ENCODE measurements at places on chromosomes 7 and 10.

- no peaks in the 10 kb centered on the region for H3K4me1 ChIP-seq
- no peaks in the 10 kb centered on the region for H3K36me3 ChIP-seq
- no peaks in the 10 kb centered on the region for H3K27me3 ChIP-seq
- no peak overlapping the region for H3K4me3 ChIP-seq
- DNase-seq, result no peak
Measured at GRCh38 chr10:73364964-73365363, 6.3 kb upstream of the CFAP70 start.

GRCh38 chr7:105016068-105016708 is 2.2 kb downstream of the KMT2E start:
- H3K4me3 ChIP-seq, result peak overlapping the region; percentile 94
- no peak for DNase-seq
- peak overlapping the region; percentile 100 for H3K27ac ChIP-seq
- H3K36me3 ChIP-seq, result no peaks in the 10 kb centered on the region

GRCh38 chr7:23852135-23852534 is 142.1 kb downstream of the STK31 start:
- H3K36me3 ChIP-seq, result no peaks in the 10 kb centered on the region
- no peak for DNase-seq
- H3K4me3 ChIP-seq, result no peak overlapping the region
- no peaks in the 10 kb centered on the region for H3K4me1 ChIP-seq
- H3K27me3 ChIP-seq, result no peaks in the 10 kb centered on the region
- no peak overlapping the region for H3K27ac ChIP-seq

- no peak for DNase-seq
- no peaks in the 10 kb centered on the region for H3K27me3 ChIP-seq
- H3K36me3 ChIP-seq, result no peaks in the 10 kb centered on the region
- H3K4me3 ChIP-seq, result no peak overlapping the region
- no peaks in the 10 kb centered on the region for H3K4me1 ChIP-seq
Measured at GRCh38 chr7:36109013-36109627, 43.9 kb upstream of the EEPD1 start.

GRCh38 chr7:116777651-116778281 is 84.6 kb upstream of the CAPZA2 start:
- H3K27ac ChIP-seq, result no peak overlapping the region
- H3K4me1 ChIP-seq, result peaks cover 29% of the 10 kb centered on the region
- H3K36me3 ChIP-seq, result no peaks in the 10 kb centered on the region
- H3K4me3 ChIP-seq, result no peak overlapping the region
- H3K27me3 ChIP-seq, result no peaks in the 10 kb centered on the region

- peaks cover 28% of the 10 kb centered on the region for H3K4me1 ChIP-seq
- H3K36me3 ChIP-seq, result no peaks in the 10 kb centered on the region
- H3K4me3 ChIP-seq, result no peak overlapping the region
Measured at GRCh38 chr7:27933671-27934565, 194.0 kb downstream of the TAX1BP1 start.

DNA sequence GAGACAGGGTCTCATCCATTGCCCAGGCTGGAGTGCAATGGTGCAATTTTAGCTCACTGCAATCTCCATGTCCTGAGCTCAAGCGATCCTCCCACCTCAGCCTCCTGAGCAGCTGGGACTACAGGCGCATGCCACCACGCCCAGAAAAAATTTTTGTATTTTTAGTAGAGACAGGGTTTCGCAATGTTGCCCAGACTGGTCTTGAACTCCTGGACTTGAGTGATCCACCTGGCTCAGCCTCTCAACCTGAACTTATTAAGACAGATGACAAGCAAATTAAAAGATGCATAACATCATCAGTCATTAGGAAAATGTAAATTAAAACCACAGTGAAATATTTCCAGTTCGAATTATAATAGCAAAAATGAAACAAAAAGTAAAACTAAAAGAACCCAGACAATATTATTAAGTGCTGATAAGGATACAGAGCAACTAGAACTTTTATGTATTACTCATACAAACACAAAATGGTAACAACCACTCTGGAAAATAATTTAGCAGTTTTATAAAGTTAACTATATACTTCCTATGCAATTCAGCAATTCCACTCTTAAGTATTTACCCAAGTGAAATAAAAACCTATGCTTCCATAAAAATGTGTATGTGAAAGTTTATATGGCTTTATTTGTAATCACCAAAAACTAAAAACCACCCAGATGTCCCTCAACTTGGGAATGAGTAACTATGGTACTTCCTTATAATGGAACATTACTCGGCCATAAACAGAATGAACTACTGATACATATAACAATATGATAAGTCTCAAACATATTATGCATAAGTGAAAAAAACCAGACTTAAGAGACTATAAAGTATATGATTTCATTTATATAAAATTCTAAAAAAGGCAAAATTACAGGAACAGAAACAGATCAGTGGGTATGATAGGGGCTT is 15.3 kb downstream of the ZFAND4 start:
- H3K4me1 ChIP-seq, result no peaks in the 10 kb centered on the region
- H3K36me3 ChIP-seq, result no peaks in the 10 kb centered on the region
- H3K27me3 ChIP-seq, result no peaks in the 10 kb centered on the region
- no peak for DNase-seq

- no peaks in the 10 kb centered on the region for H3K27me3 ChIP-seq
- no peak overlapping the region for H3K4me3 ChIP-seq
- H3K4me1 ChIP-seq, result no peaks in the 10 kb centered on the region
- H3K36me3 ChIP-seq, result no peaks in the 10 kb centered on the region
- no peak overlapping the region for H3K27ac ChIP-seq
Measured at GRCh38 chr10:126640401-126640800, 30.1 kb downstream of the C10orf90 start.

DNA sequence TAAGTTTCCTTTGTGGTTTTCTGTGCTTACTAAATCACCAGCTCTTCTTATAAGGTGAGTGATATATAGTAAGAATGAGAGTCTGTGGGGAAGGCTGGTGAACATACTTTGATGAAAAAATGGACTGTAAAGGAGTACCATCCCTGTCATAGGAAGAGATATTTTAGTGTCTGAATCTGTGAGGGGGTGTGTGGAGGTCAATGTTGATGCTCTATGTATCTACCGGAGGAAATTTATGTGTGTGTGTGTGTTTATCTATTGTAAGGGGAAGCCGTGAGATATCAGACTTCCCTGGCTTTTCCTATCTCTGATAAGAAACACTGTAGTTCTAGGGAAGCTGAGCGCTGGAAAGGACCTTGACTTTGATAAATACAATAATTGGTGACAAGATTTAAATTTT is 179.0 kb downstream of the PCDH15 start:
- DNase-seq, result no peak
- no peaks in the 10 kb centered on the region for H3K36me3 ChIP-seq
- no peaks in the 10 kb centered on the region for H3K4me1 ChIP-seq
- H3K27me3 ChIP-seq, result no peaks in the 10 kb centered on the region
- no peak overlapping the region for H3K4me3 ChIP-seq
- H3K27ac ChIP-seq, result no peak overlapping the region

GRCh38 chr7:77316219-77316978 is 99.8 kb downstream of the GSAP start:
- no peaks in the 10 kb centered on the region for H3K36me3 ChIP-seq
- H3K27me3 ChIP-seq, result no peaks in the 10 kb centered on the region
- no peak overlapping the region for H3K4me3 ChIP-seq

GRCh38 chr10:26085549-26085948 is 131.0 kb upstream of the GAD2 start:
- H3K27ac ChIP-seq, result no peak overlapping the region
- H3K4me1 ChIP-seq, result no peaks in the 10 kb centered on the region
- no peaks in the 10 kb centered on the region for H3K27me3 ChIP-seq

GRCh38 chr10:132104062-132104461 is 38.3 kb downstream of the JAKMIP3 start:
- no peaks in the 10 kb centered on the region for H3K27me3 ChIP-seq
- peak; percentile 54 for DNase-seq
- H3K27ac ChIP-seq, result no peak overlapping the region

DNA sequence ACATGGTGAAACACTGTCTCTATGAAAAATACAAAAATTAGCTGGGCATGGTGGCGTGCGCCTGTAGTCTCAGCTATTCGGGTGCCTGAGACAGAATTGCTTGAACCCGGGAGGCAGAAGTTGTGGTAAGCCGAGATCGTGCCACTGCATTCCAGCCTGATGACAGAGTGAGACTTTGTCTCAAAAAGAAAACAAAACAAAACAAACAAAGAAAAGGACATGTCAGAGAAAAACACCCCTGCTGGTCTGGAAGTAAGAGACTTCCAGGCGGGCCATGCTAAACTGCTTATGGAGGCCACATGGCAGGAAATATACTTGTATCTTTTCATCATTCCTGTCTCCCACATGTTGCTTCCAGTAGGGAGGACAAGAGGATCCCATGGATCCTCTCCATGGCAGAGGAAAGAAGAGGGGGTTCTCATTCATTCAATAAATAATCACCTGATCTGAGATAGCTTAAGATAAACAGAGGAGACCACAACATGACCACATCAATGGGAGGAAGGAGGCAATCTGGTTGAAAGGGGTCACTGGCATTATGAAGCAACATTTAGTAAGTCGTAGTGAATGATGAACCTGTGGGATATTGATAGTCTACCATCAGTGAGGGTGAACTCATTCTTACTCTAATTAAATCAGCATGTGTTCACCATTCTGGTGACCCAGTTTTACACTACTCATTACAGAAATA is 60.5 kb upstream of the ZNF138 start:
- H3K4me3 ChIP-seq, result no peak overlapping the region
- no peaks in the 10 kb centered on the region for H3K27me3 ChIP-seq
- H3K4me1 ChIP-seq, result no peaks in the 10 kb centered on the region
- H3K27ac ChIP-seq, result no peak overlapping the region
- H3K36me3 ChIP-seq, result no peaks in the 10 kb centered on the region

DNA sequence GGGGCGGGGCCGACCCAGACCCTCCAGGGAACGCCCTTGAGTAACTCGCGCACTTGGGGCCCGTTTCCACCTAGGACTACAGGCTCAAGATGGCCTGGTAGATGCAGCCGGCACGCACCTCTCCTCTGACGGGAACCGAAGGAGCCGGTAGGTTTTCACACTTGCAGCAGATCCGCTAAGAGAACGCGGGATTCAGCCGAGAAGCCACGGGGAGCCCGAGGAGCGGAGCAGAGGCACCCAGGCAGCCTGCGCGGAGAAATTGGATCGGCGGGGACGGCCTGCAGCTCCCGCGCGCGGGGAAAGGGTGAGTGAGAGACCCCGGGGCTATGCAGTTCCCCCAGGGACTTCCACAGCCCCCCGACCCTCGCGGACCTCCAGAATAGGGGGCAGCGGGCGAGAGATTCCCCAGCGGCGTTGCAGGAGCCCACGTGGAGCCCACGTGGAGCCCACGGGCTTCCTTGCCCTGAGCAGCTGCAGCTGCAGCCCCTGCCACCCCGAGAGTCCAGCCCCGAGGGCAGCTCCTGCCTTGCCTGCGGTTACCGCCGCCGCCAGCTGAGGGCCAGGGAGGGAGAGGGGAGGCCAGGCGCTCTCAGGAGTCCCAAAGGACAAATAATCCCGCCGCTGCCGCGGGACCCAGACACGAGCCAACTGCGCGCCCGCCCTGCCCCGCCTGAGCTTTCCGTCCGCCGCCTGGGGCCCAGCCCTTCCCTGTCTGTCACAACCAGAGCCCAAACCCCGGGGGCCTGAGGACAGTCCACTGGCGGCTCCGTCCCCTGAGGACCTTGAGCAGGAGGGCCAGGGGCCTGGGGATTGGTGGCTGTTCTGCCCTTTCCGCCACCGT is 13.1 kb downstream of the IFT22 start:
- H3K36me3 ChIP-seq, result no peaks in the 10 kb centered on the region
- peaks cover 14% of the 10 kb centered on the region for H3K4me1 ChIP-seq
- no peak overlapping the region for H3K27ac ChIP-seq
- no peak for DNase-seq
- H3K27me3 ChIP-seq, result no peaks in the 10 kb centered on the region

GRCh38 chr7:25353196-25353595 is 124.9 kb upstream of the NPVF start:
- no peak for DNase-seq
- no peaks in the 10 kb centered on the region for H3K4me1 ChIP-seq
- no peaks in the 10 kb centered on the region for H3K27me3 ChIP-seq
- no peak overlapping the region for H3K4me3 ChIP-seq
- no peaks in the 10 kb centered on the region for H3K36me3 ChIP-seq

GRCh38 chr7:33725111-33726025 is 180.0 kb upstream of the BMPER start:
- no peak overlapping the region for H3K4me3 ChIP-seq
- H3K27me3 ChIP-seq, result no peaks in the 10 kb centered on the region
- H3K27ac ChIP-seq, result no peak overlapping the region
- DNase-seq, result no peak

- H3K27me3 ChIP-seq, result no peaks in the 10 kb centered on the region
- no peaks in the 10 kb centered on the region for H3K36me3 ChIP-seq
- no peak for DNase-seq
- peaks cover 51% of the 10 kb centered on the region for H3K4me1 ChIP-seq
- peak overlapping the region; percentile 58 for H3K27ac ChIP-seq
Measured at GRCh38 chr10:101066146-101066895, 4.5 kb downstream of the KAZALD1 start.

GRCh38 chr10:62467527-62467926 is 93.4 kb downstream of the ZNF365 start:
- no peak overlapping the region for H3K27ac ChIP-seq
- H3K4me1 ChIP-seq, result no peaks in the 10 kb centered on the region
- H3K4me3 ChIP-seq, result no peak overlapping the region
- H3K27me3 ChIP-seq, result no peaks in the 10 kb centered on the region
- no peak for DNase-seq

- no peaks in the 10 kb centered on the region for H3K36me3 ChIP-seq
- H3K4me3 ChIP-seq, result no peak overlapping the region
- no peaks in the 10 kb centered on the region for H3K27me3 ChIP-seq
- no peak for DNase-seq
Measured at GRCh38 chr7:153081496-153081895, 321.9 kb downstream of the ACTR3B start.

GRCh38 chr7:34759477-34760125 is 101.6 kb downstream of the NPSR1 start:
- no peak overlapping the region for H3K27ac ChIP-seq
- no peaks in the 10 kb centered on the region for H3K27me3 ChIP-seq
- no peaks in the 10 kb centered on the region for H3K4me1 ChIP-seq
- no peak for DNase-seq
- no peaks in the 10 kb centered on the region for H3K36me3 ChIP-seq

DNA sequence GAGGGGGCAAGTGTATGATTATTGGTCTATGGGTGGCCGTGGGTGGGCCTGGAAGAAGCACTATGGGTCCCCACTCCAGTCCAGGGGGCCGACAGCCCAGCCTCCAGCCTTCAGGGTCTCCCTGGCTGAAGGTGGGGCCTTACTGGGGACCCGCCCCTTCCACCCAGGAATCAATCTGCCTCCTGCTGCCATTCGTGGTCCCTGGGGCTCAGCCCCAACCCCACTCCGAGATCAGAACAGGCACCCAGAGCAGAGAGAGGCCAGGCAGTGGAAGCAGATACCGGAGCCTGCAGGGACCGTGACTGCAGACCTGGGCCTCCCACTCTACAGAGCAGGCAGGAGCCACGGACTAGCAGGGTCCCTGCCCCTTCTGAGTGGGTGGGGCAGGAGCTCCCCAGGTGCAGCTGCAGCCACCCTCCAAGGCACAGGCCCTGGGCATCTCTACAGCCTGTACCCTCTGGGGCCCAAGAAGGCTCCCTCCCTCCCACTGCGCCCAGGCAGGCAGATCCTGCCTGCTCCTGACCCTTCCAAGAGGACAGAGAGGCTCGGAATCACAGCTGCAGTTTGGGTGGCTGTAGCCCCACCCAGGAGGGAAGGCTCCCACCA is 13.6 kb upstream of the FOXL3 start:
- no peaks in the 10 kb centered on the region for H3K36me3 ChIP-seq
- no peak for DNase-seq
- no peak overlapping the region for H3K27ac ChIP-seq
- no peaks in the 10 kb centered on the region for H3K4me1 ChIP-seq

- DNase-seq, result no peak
- H3K4me1 ChIP-seq, result peaks cover 8% of the 10 kb centered on the region
- H3K27ac ChIP-seq, result no peak overlapping the region
- H3K27me3 ChIP-seq, result no peaks in the 10 kb centered on the region
- no peak overlapping the region for H3K4me3 ChIP-seq
- H3K36me3 ChIP-seq, result no peaks in the 10 kb centered on the region
Measured at GRCh38 chr7:135001390-135002165, 15.3 kb downstream of the AGBL3 start.

Data from vagina (tissue), 2 donors.